Large intestine (tissue), 12 donors: ENCODE measurements at places on chromosomes 2 and 18.

DNA sequence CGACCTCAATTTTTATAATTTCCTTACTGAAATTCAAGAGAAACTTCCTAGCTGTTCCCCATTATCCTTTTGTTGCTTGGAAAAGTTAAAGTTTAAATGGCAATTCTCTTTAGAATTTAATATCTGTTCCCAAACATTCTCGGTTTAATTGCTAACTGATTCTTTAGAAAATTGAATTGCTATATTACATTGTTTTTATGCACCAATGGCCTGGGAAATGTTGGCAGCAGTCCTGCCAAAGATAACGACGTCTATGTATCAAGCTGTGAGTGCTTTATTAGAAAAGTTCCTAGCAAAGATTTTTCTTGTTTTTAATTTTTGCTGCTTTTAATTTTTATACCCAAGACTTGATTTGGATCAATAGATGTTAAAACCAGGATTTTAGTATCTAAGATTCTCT, 167.8 kb upstream of the HDAC4 start:
- DNase-seq, result no peak

DNA sequence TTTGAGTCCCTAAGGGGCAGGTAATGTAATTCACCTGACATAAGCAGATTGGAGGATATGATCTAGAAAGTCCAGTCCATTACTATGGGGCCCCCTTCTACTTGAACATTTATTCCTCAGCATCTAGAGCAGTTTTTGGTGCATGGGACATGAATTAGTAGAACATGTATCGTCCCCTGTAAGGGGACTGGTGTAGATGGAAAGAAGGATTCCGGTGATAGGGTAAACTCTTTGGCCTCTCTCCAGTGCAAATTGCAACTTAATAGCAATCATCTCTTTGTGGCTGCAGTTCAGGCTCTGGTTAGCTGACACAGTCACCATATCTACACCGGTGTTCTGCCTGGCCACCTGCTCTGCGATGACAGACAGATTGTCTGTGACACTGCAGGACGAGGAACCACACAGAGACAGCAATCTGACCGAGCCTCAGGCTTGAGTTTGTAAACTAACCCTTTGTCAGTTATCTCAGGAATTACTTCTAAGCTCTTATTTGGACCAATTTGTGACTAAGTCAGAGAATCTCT, 6.4 kb upstream of the SLC8A1 start:
- no peak for DNase-seq

GRCh38 chr2:21467910-21468309, 344.1 kb downstream of the TDRD15 start:
- no peak for DNase-seq

DNA sequence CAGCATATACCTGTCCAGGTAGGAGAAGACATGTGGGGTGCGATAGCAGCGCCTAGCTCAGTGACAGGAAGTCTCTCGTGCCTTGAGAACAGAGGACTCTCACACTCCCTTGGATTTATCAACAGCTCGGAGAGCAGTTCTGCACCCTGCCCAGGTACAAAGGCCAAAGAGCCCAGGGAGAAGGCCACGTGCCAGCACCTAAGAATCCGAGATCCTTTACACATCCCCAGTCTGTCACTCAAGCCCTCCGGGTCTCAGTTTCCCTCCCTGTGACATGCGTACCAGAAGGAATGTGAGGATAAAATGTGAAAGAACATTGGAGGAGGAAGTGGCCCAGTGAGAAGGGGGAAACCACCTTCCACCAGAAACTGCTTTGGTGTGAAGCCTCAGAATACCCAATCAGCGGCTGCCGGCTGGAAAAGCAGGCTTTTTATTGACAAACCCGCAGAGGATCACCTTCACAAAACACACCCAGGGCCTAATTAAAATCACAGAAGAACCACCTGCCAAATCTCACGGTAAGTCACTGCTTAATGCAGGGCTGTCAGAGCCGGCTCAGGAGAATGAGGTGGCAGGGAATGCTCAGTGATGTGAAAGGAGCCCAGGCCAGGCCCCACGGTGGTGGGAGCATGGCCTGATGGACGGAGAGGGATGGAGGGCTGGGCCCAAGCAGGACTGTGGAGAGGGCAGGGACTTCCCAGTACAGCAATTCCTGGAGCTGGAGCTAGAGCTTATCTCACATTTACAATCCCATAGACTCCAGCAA, 66.3 kb downstream of the MYO5B start:
- peak; percentile 97 for DNase-seq

- DNase-seq, result no peak
These were observed 2176.3 kb upstream of the CELF4 start for GRCh38 chr18:39741755-39742466.

GRCh38 chr2:28134857-28135256, 244.3 kb downstream of the BABAM2 start:
- no peak for DNase-seq

DNA sequence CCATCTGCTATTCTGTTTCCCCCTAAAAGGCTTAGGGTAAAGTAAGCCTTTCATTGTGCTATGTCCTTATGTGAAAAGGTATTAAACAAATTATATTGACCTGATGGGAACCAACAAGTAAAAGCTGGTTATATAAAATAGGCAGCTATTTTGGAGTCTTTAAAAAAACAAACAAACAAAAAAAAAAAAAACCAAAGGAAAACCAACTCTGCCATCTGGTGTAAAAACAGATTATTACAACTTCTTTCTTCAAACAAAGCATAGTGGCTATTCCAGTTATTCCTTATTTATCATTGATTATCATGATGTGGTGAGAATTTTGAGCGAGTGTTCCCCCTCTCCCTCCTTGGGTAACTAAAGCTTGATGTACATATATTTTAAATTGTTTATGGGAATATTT, 122.3 kb upstream of the FHL2 start:
- DNase-seq, result no peak

DNA sequence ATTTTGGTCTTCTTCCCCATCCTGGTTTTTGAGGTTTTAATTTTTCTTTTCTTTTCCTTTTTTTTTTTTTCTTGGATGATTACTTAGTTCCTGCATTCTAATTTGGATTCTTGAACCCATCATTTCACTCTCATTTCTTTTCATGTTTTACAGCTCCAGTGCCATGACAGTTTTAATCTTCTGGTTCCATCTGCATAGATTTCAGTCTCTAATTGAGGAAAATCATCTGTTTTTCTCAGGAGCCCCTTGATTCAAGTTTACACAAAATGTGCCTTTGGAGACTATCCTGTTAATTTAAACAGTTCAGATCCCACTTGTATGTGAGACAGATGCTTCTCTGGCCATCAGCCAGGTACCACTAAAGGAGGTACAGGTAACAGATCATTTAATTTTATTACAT, 379.9 kb downstream of the PIK3C3 start:
- no peak for DNase-seq

DNA sequence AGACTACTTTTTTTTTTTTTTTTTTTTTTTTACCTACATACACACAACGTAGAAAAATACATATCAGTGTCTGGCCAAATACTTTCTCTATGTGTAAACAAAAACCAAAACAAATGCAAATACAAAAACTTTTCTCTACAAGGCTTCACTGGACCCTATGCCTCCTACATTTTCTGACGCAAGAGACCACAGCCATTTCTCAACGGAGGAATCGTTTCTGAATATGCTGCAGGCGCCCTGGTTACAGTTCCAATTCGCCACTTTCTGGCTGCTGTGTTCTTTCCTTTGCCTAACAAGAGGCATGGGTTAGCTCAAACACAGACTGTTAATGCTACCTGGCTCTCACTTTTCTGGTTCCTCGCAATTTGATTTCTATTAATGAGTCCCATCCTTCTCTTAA, 96.4 kb downstream of the EPB41L3 start:
- DNase-seq, result no peak

GRCh38 chr2:233209533-233210171, 41.8 kb upstream of the ATG16L1 start:
- no peak for DNase-seq

DNA sequence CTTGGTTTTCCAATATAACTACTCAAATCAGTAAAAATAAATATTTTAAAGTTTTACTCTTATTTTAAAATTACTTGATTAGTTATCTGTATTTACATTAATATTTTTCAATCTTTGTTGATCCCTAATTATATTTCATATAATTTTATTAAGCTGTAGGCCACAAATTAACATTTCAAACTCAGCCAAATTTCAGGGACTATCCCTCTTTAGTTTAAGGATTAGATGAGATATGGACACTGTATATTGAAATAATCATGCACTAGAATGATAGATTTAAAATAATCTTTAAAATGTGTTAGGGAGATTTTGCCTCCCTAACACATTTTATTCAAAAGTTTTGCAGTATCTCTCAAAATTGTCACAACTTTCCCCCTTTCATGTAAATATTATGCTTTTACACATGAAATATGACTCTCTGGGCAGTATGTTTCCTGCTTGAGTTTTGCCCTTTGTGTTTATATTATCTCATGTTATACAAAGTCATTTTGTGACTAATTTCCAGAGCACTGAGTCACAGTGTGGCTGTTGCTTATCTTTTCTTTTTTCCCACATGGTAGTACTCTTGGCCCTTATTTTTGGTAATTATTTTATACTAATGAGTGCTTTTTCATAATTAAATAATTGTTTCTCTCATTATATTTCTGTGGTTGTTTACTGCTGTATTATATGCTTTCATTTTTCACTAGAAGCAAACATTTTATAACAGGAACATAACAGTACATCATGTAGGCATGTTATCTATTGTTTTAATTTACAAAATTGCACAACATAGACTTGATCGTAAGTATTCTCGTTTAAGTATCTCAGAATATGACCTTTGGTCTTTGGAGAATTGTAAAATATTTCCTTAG, 1.2 kb downstream of the TFPI start:
- no peak for DNase-seq

- DNase-seq, result no peak
These were observed 255.3 kb downstream of the ZNF385B start for GRCh38 chr2:179606141-179606540.

DNA sequence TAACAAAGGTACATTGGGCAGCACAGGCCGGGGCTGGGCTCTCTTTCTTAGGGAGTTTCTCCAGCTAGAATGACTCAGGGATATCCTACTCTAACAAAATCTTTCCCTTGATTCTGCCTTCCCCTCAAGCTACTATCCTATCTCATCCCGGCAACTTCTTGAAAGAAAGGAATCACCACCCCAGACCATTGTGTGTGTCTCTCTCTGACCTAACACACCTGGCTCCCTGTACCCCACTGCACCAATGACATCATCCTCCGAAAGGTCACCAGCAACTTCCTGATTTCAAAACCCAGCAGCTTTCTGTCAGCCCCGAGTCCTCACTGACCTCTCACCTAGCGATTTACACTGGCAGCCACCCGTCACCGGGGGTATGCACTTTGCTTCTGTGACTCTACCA, 72.1 kb upstream of the MAP4K4 start:
- no peak for DNase-seq

DNA sequence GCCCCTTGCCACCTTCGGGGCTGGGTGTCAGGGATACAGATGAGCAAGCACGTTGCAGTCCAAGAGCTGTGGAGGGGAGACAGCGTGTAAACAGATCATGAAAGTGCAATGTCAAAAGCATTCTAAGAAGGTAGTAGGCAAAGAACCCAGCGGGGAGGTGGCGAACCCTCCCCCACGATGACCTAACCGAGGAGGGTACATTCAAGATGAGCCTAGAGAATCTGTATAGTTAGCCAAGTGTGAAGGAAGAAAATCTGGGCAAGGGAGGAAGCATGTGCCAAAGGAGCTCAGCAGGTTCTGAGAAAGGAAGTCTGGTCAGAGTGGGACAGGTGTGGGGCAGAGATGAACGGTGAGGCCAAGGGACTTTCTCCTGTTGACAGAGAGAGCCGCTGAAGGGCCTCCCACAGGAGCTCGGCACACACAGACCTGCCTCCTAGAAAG, 106.9 kb downstream of the SP3 start:
- no peak for DNase-seq

DNA sequence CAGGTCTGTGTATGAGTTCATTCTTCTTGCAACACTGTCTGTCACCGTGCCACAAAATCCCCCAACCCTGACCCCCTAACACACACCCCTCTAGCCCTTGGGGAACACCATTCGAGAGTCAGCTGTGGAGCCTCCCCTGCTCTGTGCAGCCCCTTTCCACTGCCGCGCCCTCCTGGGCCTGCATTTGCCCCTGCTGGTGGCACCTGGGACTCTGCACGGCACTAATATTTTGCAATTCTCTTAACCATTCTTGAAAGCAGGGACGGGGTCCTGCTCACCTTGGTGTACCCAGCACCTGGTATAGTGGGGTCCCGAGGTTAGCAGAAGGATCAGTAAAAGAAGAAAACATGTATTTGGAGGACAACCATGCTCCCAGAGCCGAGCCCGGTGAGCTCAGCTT, 124.0 kb downstream of the HDAC4 start:
- DNase-seq, result no peak

DNA sequence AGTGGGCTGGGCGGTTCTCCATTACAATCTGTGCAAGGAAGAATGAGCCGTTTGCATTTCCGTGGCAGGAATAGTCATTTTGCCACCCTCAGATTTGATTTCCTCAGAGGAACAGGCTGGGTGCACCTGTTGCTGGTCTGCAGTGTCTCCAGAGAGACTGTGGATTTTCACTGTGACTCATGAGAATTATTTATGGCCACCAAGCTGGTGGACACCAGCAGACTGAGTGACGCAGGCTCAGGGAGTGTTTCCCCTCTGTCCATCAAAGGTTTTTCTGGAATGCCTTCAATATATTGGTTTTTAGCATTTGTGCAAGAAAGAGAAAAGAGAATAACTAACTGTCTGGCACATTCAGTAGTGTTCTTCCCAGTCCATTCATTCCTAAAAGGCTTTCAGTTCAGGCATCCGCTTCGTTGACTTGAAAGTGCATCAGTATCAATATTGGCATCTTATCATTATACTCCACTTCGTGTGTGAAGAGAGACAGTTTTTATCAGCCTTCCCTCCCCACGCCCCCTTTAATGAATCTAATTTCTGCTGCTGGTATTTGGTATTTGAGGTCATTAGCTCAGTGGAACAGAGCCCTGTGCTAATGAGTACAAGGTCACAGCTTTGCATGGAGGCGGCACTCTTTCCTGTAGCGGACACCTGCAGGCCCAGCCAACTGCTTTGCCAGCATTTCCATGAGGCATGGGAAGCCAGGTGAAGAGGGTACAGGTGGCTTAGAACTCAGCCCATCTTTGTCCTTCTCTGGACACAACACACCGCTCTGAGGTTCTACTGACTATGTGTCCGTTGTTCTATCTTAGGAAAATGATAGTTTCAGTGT, 39.9 kb downstream of the PRKCE start:
- no peak for DNase-seq

DNA sequence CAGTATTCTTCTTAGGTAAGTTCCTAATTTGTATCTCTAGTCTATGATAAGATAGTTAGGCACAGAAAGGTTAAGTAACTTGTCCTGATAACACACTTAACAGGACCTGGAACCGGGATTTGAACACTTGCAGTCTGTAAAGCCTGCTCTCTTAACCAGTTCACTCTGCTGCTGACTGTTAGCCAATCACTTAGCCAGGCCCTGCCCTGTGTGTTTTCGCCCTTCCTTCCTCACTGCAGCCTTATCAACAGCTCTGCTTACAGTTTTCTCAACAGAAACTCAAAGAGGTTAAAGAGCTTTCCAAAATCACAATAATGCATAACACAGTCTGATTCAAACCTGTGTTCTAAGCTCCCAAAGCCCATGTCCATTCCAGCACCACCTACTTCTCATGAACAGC, 151.7 kb downstream of the TRABD2A start:
- no peak for DNase-seq
